Naive thymus-derived CD8-positive, alpha-beta T cell (primary cell): ENCODE measurements at places on chromosomes 6 and 20.

DNA sequence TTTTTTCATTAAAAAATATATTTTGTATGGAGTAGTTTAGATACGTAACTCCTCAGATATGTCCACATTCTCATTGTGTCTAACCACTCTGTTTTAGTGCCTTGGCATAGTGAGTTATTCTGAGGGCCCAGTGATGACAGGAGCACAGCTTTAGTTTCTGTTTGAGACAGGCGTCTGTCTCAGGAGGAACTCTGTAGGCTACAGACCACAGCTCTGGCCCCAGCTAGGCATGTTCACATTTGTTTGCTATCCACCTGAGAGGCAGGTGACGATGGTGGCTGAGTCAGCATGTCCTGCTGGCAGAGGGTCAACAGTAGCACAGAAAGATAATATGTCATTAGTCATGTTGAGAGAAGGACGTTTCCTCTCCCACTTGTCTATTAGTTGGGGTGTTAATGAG, 16.3 kb downstream of the LRRC1 start:
- DNase-seq, result no peak

- no peak for DNase-seq
Observed at GRCh38 chr6:73579851-73580246, 59.0 kb upstream of the EEF1A1 start.

GRCh38 chr6:36698871-36699271, 1.2 kb downstream of the RAB44 start:
- no peak for DNase-seq

GRCh38 chr6:168101590-168102314, 22.7 kb upstream of the FRMD1 start:
- DNase-seq, result no peak

GRCh38 chr20:8443464-8444072, 311.5 kb downstream of the PLCB1 start:
- DNase-seq, result no peak

GRCh38 chr6:159464816-159465215, 228.2 kb downstream of the SOD2 start:
- no peak for DNase-seq

DNA sequence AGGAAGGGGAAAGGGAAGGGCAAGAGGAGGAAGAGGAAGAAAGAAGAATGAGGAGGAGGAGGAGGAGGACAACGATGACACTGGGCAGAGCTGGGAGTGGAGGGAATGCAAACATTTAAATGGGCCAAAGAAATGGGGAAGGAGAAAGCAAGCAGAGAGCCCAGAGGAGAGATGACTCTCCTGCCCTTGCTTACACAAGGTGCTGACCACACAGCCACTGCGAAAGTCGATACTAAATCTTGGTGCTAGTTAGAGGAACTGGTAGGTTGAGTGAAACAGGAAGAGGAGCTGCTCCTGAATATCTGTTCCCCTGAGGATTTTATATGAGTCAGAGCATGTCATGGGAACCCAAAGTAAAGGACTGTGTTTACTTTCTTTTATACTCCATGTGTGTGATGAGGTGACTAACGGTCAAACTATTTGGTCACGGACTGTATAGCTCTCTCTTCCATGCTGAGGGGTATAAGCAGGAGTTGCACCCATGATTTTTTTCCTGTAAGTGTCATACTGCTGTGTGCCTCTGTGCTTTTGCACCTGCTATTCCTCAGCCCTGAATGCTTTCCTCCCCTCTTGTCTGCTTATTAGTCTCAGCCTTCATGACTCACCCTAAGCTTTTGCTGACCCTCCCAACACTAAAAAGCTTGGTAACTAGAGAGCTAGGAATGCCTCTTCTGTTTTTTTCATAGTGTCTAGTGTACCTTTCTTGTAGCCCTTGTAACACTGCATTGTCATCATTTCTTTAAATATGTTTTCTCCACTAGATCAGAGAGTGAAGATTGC, 9.5 kb upstream of the PAQR8 start:
- no peak for DNase-seq

GRCh38 chr6:101936516-101936915, 543.0 kb downstream of the GRIK2 start:
- DNase-seq, result no peak

DNA sequence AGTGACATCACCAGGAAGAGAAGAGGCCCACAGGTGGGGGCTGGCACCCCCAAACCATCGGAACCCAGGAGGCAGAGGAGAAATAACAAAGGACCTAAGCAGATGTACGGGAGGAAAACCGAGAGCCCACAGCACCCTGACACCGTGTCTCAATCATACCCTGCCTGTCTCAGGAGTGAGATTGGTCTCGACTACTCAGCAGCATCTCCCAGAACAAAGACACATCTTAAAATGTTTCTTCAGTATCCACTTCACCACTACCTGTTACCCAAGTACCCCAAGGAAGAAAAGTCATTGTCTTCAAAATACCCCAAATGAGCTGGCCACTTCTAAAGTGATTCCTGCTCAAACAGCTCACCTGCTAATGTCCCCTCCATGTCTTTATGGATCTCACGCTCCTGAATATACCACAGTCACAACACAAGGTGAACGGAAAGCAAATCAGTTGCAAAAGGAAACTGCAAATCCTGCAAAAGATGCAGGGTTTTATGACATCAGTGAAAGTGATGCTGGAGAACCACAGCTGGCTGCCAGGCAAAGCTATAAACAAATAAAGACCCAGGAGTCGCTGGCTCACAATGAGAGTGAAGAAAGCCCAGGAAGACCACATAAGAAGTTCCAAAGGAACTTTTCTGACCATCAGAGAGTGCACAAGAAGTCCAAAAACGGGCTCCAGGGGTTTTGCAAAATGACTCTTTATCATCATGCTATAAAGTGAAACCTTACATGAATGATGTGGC, 44.1 kb downstream of the PREX1 start:
- peak; percentile 62 for DNase-seq

DNA sequence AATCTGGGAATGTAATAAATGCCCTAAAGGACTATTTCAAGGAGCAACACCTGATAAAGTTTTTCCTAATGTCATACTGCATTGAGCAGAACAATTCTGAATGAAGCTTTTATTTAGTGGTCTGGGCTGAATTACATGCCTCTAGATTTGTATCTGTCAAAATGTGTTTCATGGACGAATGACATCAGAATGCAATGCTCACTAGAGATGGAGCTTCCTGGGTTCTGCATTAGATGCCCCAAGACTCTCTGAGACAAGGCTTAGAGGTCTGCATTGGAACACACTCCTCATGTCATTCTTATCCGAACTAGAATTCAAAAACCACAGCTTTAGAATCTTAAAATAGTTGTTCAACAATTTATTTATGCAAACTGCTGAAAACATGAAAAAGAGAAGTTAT, 62.0 kb downstream of the SYNE1 start:
- DNase-seq, result no peak

DNA sequence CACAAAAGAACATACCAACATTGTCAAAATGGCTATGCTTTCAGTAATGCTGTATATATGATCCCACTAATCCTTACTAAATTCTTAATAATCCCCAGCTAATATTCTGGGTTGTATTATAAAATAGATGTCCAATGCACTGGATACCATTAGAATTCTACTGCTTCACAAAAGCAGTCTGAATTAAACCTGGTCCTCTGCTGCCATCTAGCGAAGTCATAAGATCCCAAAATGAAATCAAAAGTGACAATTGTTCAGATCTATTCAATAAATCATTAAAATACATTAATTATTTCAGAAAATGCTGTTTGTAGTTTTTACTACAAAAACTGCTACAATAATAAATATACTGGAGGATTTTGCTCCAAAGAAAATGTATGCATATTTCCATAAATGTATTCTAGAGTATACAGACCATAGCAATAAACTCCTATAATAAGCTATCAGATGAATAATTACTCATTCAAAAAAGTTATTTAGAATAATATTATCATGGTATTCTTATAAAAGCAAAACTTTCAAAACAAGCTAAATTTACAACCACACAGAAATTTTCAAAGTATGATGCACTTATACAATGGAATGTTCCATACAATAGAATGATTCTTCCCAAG, 92.6 kb downstream of the RNGTT start:
- no peak for DNase-seq

GRCh38 chr6:130765181-130765727, 62.0 kb upstream of the SMLR1 start:
- DNase-seq, result no peak

- no peak for DNase-seq
Observed at GRCh38 chr6:10534419-10534762, 13.2 kb downstream of the GCNT2 start.

DNA sequence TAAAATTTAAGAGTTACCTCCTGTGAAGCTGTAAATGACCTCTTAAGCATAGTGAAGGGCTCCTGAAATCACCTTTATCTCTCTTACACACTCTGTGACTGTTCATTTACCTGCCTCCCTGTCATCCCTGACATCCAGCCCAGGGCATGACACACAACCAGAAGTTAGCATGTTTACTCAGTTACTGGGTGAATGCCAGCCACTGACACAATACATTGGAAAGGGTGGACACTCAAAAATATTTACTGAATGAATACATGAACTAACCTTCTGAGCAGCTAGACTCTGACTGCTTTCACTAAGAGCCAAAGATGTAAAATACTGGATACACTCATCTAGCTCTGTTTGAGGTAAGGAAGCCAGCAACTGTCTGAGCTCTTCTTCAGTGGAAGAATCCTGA, 25.3 kb downstream of the SERAC1 start:
- no peak for DNase-seq

- DNase-seq, result no peak
Observed at GRCh38 chr6:164034602-164035140, 620.2 kb downstream of the QKI start.

GRCh38 chr20:58076405-58076804, 152.0 kb downstream of the ANKRD60 start:
- DNase-seq, result no peak

GRCh38 chr6:40573221-40573620, 13.9 kb downstream of the LRFN2 start:
- DNase-seq, result no peak

DNA sequence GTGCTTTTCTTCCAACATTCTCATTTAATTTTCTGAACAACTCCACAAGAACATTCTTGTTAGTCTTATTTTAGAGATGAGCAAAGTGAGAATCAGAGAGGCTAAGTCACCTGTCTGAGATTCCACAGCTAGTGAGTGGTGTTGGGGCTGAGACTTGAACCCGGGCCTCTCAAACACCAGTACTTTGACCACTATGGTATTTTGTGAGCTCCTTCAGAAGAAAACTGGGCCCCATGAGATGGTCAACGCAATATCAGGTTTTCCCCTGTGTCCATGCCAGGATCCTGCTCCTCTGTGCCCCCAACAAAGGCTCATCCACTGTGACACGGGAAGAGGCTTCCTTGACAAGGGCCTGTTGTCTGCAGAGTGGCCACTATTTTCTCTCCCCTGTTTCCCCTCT, 51.9 kb downstream of the MAFB start:
- no peak for DNase-seq

DNA sequence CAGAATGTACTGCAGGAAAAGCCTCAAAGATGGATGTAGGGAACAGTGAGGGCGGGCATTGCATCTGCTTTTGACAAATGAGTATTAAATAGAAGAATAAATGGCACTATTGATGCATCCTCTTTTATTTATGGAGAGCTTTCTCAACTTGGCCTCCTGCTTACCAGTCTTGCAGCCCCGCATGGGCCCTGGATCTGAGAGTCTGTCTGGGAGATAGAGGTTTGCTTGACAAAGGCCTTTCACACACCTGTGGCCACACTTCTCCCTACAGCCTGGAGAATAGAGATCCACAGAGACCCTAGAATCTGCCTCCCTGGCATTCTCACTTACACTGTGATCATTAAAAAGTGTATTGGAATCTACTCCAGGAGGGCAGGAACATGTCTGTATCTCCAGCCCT, 203.8 kb upstream of the CDH4 start:
- DNase-seq, result no peak

GRCh38 chr20:33790566-33790965, 20.6 kb upstream of the CHMP4B start:
- DNase-seq, result no peak

DNA sequence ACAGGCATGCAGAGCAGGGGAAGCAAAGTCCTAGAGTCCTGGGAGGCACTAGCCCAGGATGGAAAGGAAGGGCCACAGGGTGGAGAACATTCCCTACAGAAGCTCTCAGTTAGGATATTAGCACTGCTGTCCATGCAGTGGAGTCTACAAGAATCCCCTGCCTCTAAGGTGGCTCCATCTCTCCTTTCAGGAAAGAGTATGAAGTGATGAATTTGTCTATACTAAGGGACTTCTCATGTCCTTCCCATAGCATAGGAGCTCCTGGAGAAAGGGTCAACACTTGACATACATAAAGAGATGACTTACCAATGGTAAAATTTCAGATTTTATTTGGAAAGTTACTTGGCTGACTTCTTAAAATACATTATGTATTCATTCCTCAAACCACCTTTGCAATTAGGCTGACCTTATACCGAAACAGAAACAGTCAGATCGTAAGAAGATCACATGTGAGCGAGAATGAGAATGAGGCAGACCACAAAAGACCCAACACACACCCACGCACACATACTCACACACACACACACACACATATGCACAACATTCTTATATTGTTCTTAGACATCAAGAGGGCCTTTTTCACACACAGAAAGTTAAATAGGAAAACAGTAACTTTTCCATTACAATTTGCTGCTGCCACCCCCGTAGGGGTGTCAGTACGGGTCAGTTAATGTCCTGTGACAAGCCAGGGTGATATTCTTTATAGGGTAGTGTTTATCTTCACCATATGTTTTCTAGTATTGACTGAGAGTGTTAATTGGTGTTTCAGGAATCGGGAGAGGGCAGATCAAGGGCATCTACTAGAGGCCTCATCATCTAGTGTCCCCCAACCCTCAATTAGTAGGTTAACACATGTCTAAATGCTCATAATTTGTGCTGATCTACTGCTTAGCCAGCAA, 159.4 kb downstream of the FAXC start:
- no peak for DNase-seq

DNA sequence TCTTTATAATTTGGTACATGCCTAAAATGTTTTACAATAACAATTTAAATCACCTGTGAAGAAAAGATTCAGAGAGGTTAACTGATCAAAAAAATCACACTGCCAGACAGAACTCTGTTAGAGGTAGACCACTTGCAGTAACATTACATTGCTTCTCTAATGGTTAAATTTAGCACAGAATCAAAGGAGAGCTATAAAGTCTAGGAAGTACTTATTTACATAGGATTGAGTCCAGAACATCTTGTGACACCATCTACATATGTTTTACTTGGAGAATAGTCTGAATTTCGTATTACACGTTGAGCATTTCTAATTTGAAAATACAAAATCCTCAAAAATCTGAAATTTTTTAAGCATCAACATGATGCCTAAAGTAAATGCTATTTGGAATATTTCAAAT, 17.2 kb upstream of the TBC1D20 start:
- DNase-seq, result no peak

DNA sequence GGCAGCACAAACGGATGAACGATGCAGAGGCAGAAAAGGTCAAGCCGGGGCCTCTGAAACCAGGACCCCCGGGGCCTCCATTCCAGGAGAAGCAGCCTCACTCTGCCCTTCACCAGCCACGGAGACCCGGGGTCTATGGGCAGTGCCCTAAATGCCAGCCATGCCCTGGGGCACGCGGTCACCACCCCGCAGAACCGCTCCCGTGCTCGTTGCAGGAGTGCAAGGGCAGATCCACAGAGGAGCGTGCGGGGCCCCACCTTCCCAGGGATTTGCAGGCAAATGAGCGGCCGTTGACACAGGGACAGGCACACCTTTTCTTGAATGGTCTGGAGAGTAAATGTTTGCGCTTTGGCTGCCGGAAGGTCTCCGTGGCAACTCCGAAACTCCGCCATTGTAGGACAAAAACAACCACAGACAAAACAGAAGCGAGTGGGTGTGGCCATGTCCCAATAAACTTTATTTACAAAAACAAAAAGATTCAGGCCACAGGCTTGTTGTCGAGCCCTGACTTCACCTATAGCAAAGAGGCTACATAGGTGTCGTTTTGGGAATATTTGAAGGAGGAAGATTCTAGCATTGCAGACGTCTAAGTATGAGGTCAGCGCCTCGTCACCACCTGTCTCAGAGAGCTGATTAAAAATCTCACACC, 163.3 kb downstream of the TAF4 start:
- no peak for DNase-seq
